ENCODE measurements at places on chromosomes 11 and 22.

- no peak for DNase-seq
Observed at GRCh38 chr11:79078456-79078855, 362.4 kb downstream of the TENM4 start.

DNA sequence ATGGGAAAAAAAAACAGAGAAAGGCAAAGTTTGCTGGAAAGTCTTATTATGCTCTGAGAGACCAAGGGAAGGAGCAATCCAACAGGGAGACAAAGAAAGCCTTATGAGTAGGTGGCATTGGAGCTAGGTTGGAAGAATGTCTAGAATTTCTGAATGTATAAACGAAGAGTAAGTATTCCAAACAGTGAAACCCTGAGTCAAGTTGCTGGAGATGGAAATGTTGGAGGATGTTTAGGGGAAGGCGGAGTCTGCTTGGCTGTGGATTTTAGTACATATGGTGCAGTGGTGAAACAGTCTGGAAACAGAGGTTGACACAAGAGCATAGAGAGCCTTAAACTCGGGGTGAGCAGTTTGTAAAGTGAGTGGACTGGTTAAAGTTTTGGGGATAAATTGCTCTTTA lies 314.8 kb upstream of the CADM1 start:
- DNase-seq: no peak

DNA sequence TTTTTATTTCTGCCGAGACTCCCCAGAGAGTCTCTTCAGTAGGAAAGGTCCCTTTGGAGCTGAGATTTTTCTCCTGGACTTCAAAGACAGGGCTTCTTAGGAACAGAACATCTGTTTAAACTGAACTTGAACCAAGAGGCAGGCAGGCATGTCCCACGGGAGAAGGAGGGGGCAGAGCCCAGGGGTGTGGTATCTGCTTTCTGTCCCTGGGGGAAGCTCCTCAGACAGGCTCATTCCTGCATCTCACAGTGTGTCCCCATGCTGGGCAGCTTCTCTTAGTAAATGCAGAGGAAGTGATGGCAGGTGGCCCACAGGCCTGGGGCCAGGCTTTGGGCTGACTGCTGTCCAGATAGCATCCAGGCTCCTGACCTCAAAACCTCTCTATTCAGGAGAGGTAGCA lies 47.3 kb downstream of the TSPAN18 start:
- DNase-seq: no peak

DNA sequence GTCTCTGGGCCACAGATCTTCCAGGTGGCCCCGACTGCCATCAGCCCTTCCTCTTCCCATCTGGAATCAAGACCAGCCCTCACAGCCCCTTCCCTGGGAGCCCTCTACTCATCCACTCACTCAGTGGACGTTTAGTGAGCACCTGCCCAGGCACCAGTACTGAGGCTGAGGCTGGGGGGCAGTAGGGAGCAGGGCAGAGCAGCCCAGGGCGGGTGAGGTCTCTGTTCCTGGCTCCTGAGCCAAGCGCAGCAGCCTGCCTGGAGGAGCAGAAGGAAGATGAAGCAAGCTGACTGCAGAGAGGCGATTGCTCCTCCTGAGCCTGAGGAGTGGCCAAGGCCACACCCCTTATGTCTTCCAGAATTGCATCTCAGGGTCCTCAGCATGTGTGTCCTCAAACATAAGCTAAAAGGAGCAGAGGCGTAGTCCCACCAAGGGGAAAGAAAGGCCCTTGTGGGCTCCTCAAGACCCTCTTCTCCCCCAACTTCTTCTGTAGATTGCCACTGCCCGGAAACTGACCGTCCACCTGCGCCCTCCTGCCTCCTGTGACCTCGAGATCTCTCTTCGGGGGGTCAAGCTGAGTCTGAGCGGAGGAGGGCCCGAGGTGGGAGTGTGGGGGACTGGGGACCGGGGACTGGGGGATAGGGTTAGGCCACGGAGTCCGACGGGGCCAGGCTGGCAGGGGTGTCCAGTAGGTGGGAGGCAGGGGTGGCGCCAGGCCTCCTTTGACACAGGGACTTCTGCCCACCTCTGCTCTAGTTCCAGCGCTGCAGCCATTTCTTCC lies 5.8 kb downstream of the MAPK8IP2 start:
- DNase-seq: no peak

DNA sequence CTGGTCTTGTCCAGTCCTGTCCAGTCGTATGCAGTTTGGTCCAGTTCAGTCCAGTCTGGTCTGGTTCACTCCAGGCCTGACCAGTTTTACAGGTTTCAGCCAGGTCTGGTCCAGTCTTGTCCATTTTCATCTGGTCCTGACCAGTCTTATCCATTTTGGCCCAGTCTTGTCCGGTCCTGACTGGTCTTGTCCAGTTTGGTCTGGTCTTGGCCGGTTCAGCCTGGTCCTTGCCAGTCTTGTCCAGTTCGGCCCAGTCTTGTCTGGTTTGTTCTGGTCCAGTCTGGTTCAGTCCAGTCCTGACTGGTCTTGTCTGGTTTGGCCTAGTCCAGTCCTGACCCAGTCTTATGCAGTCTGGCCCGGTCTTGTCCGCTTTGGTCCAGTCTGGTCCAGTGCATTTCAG lies 380.2 kb downstream of the OR4C45 start:
- no peak for DNase-seq

- no peak for DNase-seq
Observed at GRCh38 chr11:1146365-1146764, 11.4 kb upstream of the MUC5AC start.

GRCh38 chr11:29978549-29978948 lies 38.3 kb downstream of the KCNA4 start:
- no peak for DNase-seq

GRCh38 chr11:116055064-116055463 lies 550.8 kb upstream of the CADM1 start:
- no peak for DNase-seq

DNA sequence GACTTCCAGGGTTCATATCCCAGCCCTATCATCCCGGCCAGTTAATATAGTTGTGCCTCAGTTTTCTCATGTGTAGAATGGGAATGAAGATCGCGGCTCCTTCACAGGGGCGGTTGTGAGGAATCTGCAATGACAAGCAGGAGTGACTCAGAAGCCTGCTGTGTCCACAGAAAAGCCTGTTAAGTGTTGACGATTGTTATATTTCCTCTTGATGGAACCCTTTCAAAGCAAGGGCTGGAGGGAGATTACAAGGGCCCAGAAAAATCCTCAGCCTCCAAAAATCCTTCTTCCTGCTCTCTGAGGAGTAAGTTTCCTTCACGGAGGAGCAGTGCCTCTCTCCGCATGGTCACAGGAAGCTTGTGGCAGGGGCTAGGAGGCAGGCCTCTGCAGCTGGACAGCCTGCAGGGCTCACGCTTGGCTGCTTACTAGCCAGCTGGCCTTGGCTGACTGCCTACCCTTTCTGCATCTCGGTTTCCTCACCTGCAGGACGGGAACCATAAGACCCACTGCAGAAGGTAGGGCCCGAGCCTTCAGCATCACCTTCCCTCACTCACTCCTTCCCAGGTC lies 63.4 kb downstream of the CACNG2 start:
- DNase-seq: no peak

DNA sequence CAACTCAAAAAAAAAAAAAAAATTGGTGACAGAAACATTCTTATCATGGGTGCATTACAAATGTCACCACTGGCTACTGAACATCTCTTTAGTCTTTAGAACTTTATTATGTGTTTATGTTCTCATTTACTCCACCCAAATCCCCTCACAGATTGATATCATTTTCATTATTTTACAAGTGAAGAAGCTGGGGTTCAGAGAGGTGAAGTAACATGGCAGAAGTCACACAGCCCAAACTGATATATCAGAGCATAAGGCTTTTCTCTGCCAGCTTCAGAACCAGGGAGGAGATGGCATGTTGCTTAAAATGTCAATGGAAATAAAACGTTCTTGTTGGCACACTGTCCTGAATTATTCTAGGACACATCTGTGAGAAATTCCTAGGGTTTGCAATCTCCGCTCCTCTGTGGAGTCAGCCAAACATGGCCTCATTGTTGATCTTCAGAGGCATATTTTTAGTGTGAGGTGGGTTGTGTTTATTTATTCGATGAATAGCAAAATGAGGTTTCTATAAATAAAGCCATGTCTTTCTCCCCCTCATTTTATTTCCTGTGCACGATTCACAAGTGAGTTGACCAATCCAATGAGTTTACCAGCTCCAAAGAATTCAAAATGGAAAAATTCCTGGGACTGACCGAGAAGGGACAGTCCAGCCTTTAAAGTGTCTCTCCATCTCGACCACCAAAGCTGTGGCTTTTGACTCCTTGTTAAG lies 72.9 kb upstream of the ANO1 start:
- DNase-seq: no peak

GRCh38 chr11:72069200-72069599 lies 11.1 kb downstream of the NUMA1 start:
- no peak for DNase-seq

DNA sequence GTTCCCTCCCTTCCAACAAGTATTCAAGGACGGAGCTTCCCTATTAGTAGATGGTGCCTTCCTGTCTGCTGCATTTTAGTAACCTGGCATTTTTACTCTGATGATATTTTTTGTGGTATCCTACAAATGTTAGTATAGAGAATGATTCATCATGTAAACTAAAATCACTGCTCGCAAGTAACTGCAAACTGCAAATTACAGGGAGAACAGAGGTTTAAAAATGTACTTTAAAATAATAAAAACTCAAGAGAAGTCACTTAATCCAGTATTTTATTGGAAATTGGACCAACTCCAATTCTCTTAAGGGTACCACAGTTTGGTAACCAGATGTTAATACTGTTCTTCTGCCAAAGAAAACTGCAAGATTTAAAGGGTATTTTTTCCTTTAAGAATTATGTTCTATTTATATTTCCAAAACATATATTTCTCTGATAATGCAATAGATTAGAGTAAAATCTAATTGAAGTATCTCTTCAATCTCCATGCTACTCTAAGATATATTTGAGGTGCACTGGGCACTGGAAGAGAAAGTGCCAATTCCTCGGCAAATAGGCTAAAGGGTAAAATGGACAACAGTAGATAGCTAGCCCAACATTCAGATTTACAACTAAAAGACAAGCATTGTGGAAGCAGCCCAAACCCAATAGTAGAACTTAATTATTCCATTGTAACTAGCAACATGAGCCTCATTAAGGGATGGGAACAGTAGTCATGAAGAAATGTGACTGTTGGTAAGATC lies 298.0 kb downstream of the TTC28 start:
- no peak for DNase-seq

DNA sequence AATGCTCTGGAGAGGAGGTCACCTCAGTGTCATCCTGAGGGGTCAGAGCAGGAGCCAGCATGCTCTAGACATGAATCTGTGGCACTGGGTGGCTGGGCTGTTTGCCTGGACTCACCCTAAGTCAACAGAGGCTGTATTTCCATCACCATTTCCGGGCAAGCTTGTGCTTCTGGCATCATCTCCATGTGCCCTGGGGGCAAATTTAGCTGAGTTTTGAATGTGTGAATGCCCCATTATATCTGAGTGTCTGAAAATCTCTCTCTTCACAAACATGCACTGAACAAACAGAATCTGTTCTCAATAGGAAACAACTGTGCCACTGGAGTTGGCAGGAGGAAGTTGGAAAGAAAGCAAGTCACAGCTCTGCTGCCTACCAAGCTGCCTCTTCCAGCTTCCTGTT lies 356.2 kb downstream of the GRM5 start:
- DNase-seq: peak; percentile 43

DNA sequence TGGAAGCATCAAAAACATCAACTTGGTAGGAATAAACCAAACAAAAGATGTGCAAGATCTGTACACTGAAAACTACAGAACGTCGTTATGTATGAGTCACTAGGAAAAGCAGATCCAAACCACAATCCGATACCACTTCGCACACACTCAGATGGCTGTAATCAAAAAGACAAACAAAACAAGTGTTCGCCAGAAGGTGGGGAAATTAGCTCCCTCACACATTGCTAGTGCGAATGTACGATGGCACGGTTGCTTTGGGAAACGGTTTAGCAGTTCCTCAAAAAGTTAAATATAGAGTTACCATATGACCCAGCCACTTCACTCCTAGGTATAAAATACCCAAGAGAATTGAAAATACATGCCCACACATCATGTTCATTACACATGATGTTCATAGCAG lies 14.8 kb upstream of the CARD10 start:
- no peak for DNase-seq

- DNase-seq: no peak
Observed at GRCh38 chr22:38781033-38781432, 12.9 kb downstream of the DNAL4 start.

DNA sequence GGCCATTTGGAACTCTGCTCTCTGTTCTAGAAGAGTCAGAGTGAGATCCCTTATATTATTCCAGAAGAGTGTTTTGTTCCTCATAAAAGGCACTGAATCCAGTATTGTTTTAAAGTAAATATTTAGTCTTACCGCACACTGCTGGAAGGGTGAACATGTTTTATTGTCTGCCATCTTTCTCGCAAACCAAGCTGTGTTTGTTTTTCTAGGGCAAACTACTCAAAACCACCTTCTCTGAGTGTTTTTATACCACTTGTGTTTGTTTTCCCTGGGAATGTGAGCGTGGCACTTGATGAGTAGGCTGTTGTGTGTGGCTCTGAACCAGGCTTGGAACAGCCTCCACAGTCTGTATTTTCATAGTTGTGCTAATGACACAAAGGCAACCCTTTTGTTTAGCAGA lies 89.8 kb downstream of the DBX1 start:
- DNase-seq: no peak

GRCh38 chr22:30922151-30922611 lies 46.4 kb downstream of the MORC2 start:
- peak; percentile 15 for DNase-seq

DNA sequence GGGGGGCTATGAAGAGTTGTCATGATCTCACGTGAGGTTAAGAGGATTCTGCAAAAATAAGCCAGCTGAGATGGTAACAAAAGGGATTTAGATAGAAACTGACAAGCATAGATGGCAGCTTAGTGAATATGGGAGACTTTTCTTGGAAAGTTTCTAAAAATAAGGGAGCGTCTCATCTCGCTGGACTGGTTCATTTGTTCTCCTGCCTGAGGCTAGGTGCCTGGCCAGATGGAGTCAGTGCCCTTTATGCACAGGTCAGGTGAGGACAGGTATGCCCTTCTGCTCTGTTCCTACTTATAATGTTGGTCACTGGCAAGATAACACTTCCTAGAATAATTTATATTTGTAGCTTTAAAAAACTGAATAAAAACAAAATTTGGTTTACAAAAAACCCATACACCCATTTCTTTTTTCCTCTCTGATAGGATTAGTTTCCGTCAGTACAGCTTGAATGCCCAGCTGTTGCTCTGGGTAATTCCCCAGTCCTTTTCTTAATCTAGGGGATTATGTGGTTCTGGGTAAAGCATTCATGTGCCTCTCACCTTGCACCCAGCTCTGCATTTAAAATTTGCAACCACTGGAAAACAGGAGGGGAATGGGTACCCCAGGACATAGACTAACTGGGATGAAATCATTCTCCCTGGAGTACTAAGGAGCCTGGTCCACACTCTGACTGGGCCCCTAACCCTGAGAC lies 90.0 kb downstream of the AMOTL1 start:
- no peak for DNase-seq

GRCh38 chr11:96091476-96091875 lies 167.6 kb upstream of the MTMR2 start:
- peak; percentile 20 for DNase-seq

DNA sequence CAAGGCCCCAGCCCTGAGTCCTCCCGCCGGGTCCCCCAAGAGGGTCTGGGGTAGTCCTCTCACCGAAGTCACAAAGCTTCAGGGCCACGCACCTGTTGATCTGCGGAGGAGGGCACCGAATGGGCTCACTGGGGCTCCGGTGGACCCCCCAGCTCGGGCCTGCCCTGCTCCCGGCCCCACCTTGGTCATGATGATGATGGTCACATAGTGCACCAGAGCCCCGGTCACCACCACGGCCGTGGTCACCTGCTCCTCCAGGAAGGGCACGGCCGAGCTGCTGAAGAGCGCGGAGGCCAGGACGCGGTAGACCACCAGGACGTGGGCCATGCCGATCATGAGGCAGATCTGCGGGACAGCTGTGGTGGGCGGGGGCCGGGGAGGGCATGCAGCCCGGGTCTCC lies 13.5 kb upstream of the SIGIRR start:
- no peak for DNase-seq
